Activated CD4-positive, alpha-beta memory T cell treated with anti-CD3 and anti-CD28 coated beads, Interleukin-2, amount 10 ng/mL, durations not matched to agents 7 days and 5 days (primary cell): ENCODE measurements at places on chromosomes 12 and 14. TPM values are rescaled to one million over a fixed set of nuclear protein-coding genes. Genes with fewer than 3 reads are reported as not detected.

The GDF11 gene
- total RNA-seq = 7.9 TPM

The FAM234B gene
- 4.5 TPM for total RNA-seq

DNA sequence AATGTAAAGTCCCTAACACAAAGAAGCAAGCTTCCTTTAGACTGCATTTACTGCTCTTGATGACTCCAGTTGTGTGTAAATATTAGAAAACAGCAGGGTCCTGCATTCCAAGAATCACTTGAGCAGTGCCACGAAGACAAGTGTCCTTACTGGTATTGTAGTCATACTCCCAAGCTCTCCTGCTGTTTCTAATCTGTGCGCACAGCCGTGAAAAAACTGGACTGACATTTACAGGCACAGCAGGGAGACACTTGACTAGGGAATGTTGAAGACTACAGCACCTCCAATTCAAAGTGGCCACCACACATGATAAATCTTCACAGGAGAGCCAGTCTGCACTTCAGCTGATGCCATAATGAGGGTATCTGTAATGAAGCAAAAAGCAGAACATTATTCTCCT lies 91.4 kb downstream of the VRK1 start:
- no peak for DNase-seq
- no peaks in the 10 kb centered on the region for H3K4me1 ChIP-seq
- no peak overlapping the region for H3K4me3 ChIP-seq

- H3K36me3 ChIP-seq = no peaks in the 10 kb centered on the region
- no peak overlapping the region for H3K4me3 ChIP-seq
- peaks cover 4% of the 10 kb centered on the region for H3K4me1 ChIP-seq
- H3K27me3 ChIP-seq = no peaks in the 10 kb centered on the region
- H3K27ac ChIP-seq = no peak overlapping the region
These were observed 16.6 kb upstream of the TRAF3 start for GRCh38 chr14:102760496-102761193.

The TCL1A gene
- not detected for total RNA-seq

The SOAT2 gene
- 1.5 TPM for total RNA-seq

- H3K4me3 ChIP-seq = no peak overlapping the region
- H3K27me3 ChIP-seq = no peaks in the 10 kb centered on the region
- H3K4me1 ChIP-seq = peaks cover 34% of the 10 kb centered on the region
- H3K27ac ChIP-seq = no peak overlapping the region
These were observed 63.7 kb downstream of the WDR20 start for GRCh38 chr14:102203382-102203781.

The B4GALNT3 gene
- 0.88 TPM for total RNA-seq

GRCh38 chr12:117583092-117583491 lies 221.7 kb upstream of the NOS1 start:
- H3K27me3 ChIP-seq = peaks cover 4% of the 10 kb centered on the region
- DNase-seq = no peak
- no peak overlapping the region for H3K4me3 ChIP-seq
- no peaks in the 10 kb centered on the region for H3K36me3 ChIP-seq
- H3K27ac ChIP-seq = no peak overlapping the region

DNA sequence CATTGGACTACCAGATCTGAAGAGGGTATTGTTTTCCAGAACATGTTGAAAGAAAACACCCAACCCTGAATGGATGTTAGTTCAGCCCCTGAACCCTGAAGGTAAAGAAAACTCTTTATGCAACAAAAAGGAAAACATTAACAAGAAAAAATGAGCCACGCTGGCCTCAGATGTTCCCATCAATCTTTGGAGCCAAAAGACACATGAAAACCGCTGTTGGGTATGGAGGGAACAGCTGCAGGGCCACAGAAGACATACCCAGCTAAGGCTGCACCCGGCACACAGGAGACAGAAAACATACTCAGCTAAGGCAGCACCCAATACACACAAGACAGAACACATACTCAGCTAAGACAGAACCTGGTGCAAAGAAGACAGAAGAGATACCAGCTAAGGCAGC lies 51.3 kb upstream of the GALNT9 start:
- H3K4me1 ChIP-seq = no peaks in the 10 kb centered on the region
- H3K27ac ChIP-seq = no peak overlapping the region
- no peak for DNase-seq
- no peaks in the 10 kb centered on the region for H3K27me3 ChIP-seq

The SELPLG gene
- 301 TPM for total RNA-seq

DNA sequence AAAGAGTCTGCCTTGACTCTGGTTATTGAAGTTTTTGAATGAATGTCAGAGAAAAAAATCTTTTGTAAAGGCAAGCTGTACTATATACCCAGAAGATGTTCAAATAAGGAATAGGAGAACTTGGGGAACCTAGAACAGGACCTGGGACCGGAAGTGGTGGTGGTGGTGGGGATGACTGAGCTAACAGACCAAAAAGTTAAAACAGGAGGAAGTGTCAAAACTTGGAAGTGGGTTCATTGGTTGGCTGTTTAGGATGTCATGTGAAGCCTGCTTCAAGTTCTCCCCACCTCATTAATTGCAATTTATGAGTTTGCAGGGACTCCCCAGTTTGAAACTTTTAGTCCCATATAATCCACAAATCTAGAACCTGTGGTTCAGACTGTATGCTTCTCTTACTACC lies 26.2 kb downstream of the PLXNC1 start:
- H3K4me3 ChIP-seq = no peak overlapping the region
- H3K27me3 ChIP-seq = no peaks in the 10 kb centered on the region
- peak overlapping the region; percentile 1 for H3K27ac ChIP-seq
- H3K4me1 ChIP-seq = peaks cover 59% of the 10 kb centered on the region
- peak; percentile 62 for DNase-seq
- H3K36me3 ChIP-seq = peaks cover 42% of the 10 kb centered on the region

DNA sequence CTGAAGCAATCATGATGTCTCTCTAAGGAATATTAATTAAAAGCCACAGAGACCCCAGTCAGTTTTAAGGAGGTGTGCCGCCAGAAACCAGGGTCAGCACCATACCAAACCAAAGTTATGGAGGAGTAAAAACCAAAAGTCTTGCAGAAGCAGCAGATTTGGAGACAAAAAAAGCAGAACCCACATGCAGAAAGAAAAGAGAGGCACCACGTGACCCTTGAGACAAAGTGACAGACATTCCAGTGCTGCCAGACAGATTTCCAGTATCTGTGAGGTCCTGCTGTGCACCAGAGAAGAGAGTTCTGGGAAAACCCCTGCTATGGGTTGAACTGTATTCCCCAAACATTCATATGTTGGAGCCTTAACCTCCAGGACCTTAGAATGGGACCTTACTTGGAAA lies 59.7 kb downstream of the CAPZA3 start:
- DNase-seq = no peak
- no peak overlapping the region for H3K27ac ChIP-seq
- no peak overlapping the region for H3K4me3 ChIP-seq
- H3K27me3 ChIP-seq = no peaks in the 10 kb centered on the region
- H3K4me1 ChIP-seq = no peaks in the 10 kb centered on the region

The GSC gene
- total RNA-seq = not detected

DNA sequence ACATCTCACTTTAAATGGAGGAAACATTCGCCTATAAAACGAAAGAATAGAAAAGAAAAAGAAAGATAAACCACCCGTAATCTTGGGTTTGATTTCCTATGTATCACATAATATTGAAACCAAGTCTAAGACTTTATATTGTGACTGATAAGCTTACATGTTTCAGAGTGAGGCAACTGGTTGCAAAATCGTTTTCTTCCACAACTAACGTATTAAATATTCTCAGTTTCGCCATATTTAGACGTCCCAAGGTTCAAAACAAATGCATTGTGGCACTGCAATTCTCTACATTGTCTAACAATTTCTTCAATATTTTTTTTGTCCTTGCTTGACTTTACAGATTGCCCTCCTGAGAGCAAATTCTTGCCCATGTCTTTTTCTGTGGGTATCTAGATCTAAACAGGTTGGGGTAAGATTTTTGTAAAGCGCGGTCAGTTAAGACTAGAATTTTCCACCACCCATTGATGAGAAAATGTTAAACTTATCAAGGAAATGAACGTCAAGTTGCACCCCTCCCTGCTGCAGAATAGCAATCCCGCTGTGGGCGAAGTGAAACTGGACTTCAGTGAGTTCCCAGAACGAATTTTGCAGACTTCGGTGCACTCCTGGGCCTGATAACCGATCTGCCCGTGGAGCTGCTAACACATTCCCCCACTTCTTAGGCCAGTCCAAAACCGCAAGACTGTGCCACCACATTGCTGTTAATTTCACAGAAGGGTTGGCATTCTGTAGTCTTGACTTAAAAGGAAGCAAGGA lies 2.7 kb downstream of the TBX3 start:
- H3K36me3 ChIP-seq = peaks cover 17% of the 10 kb centered on the region
- no peak overlapping the region for H3K4me3 ChIP-seq

The PXN gene
- 271 TPM for total RNA-seq

- H3K4me3 ChIP-seq = no peak overlapping the region
- peaks cover 64% of the 10 kb centered on the region for H3K4me1 ChIP-seq
- H3K27ac ChIP-seq = peak overlapping the region; percentile 48
These were observed 6.6 kb downstream of the MAX start for GRCh38 chr14:65095633-65096205.

The GLS2 gene
- total RNA-seq = 0.33 TPM

- H3K4me3 ChIP-seq = no peak overlapping the region
- no peaks in the 10 kb centered on the region for H3K36me3 ChIP-seq
- peaks cover 4% of the 10 kb centered on the region for H3K27me3 ChIP-seq
- peaks cover 2% of the 10 kb centered on the region for H3K4me1 ChIP-seq
These were observed 331.6 kb downstream of the PCNX1 start for GRCh38 chr14:71238835-71239234.

- peaks cover 27% of the 10 kb centered on the region for H3K27me3 ChIP-seq
- H3K4me3 ChIP-seq = no peak overlapping the region
- no peak for DNase-seq
- H3K36me3 ChIP-seq = no peaks in the 10 kb centered on the region
These were observed 40.6 kb downstream of the SMOC1 start for GRCh38 chr14:69919815-69920214.

- no peak overlapping the region for H3K27ac ChIP-seq
- H3K4me1 ChIP-seq = no peaks in the 10 kb centered on the region
- no peaks in the 10 kb centered on the region for H3K36me3 ChIP-seq
- DNase-seq = no peak
- no peak overlapping the region for H3K4me3 ChIP-seq
These were observed 115.4 kb downstream of the ESRRB start for GRCh38 chr14:76491172-76491930.

The OR9K2 gene
- total RNA-seq = not detected
